ENCODE measurements at places on chromosomes 1 and 21.

GRCh38 chr1:47751193-47751592, 246.0 kb downstream of the TRABD2B start:
- no peak for DNase-seq

- DNase-seq, result peak; percentile 37
Observed at GRCh38 chr1:153261281-153262069, 2.0 kb downstream of the LORICRIN start.

- no peak for DNase-seq
Observed at GRCh38 chr1:240878631-240879030, 266.7 kb upstream of the GREM2 start.

- no peak for DNase-seq
Observed at GRCh38 chr1:207318072-207318619, 3.3 kb upstream of the CD55 start.

DNA sequence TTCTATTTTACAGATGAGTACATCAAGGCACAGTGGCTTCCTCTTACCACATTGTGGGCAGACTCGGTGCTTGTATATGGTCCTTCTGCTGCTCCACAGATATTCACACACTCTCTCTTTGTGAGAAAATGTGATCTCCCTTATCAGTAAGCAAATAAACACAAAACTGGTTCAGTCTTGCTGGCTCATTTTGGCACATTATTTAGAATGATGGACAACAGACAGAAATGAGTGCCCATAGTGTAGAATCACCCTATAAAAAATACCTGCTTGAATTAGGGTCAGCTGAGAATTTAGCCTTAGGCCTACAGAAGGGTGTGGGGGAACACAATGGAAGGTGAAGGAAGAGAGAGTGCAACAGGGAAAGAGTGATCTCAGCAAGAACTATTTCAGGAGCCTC, 423.1 kb downstream of the HLX start:
- DNase-seq, result no peak

- no peak for DNase-seq
Observed at GRCh38 chr1:234899041-234899729, 229.5 kb downstream of the TOMM20 start.

GRCh38 chr1:153510984-153511410, 24.8 kb downstream of the S100A6 start:
- peak; percentile 70 for DNase-seq

DNA sequence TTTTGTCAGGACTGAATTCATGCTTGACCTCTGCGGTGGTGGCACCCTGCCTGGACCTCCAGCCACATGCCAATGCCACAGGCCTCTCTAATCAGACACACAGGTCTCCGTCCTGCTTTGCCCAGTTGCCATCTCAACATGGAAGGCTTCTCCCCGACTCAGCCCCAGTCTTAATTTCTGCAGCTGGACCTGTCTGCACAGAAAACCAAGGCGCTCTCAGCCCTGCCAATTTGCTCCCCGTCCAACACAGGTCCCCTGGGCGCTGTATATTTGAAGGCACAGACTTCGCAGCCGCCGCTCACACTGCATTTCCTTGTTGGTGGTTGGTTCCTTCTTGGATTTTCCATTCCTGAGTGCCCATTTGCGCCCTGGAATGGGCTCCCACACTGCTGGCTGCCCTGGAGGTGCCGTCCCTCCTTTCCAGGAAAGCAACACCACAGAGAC, 28.0 kb upstream of the PLEKHG5 start:
- DNase-seq, result no peak

- no peak for DNase-seq
Observed at GRCh38 chr1:22861764-22862440, 110.8 kb downstream of the LACTBL1 start.

DNA sequence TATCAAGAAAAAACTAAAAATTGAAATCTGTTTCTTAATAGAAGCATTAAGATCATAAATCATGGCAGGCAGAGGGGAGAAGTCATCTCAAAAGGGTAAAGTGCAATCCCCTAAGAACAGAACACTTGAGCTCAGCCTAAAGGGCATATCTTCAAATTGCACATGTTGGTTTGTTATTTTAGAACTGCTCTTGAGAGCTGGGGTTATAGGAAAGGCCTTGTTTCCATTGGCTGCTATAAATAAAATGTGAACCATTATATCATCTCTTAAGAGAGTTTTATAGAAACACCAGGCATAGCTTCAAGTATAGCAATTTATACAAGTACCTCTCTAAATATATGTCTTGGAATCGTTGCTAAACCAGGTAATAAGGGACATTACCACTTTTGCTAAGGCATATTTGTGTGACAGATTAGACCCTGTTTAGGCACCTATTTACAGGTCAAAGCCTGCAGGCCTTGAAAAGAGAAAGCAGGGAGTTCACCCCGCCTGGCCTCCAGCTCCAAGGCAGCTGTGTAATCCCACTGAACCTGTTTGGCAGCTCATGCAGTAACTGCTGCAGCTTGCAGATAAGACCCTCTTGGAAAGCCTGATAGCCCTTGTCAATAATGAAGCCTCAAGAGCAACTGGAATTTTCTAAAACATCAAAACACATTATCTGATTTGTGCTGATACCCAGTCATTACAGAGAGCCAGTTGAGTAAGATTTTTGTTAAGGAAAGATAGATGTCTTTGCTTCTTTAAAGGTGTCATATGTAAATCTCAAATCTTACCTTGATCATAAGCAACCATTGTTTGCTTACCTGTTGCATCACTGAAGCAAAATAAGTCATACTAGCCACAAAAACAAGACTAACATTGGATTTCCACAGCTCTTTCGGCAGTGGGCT, 24.2 kb upstream of the SYDE2 start:
- no peak for DNase-seq

GRCh38 chr1:223802032-223802431, 43.7 kb downstream of the TP53BP2 start:
- no peak for DNase-seq

DNA sequence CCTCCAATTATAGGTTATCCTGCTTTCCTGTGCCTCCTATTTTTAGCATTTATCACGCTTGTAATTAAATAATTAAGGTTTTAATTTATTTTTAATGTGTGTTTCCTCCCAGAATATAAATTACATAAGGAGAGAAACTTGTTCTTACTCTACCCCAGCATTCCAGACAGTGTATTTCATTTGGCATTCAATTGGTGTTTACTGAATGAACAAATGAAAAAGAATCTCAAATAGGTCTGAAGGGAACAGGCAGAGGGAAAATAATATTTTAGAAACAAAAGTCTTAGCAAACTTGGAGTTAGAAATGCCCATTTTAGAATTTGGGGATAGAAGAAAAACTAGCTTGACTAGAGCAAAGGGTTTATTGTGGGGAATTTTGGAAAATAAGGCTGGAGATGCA, 9.9 kb upstream of the RSRP1 start:
- DNase-seq, result no peak

- no peak for DNase-seq
Observed at GRCh38 chr1:95742591-95743089, 508.6 kb downstream of the RWDD3 start.

DNA sequence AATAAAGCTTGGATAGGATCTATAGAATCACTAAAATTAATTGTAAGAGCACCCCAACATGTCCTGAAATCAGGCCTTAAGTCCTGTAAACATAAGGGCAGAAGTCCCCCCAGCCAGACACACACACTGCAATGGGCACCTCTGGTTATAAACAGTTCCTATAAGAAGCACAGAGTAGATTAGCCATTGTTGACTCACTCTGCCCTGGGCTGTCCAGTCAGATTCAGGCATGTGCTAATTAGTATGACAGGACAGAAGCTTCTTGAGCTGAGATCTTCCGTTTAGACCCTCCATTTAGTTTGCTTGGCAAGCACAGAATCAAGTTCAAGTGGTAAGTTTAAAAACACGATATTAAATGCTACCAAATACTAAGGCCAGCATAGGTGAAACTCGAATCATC, 11.8 kb upstream of the DENND1B start:
- no peak for DNase-seq

- no peak for DNase-seq
Observed at GRCh38 chr1:158283965-158284364, 5.8 kb upstream of the CD1C start.

DNA sequence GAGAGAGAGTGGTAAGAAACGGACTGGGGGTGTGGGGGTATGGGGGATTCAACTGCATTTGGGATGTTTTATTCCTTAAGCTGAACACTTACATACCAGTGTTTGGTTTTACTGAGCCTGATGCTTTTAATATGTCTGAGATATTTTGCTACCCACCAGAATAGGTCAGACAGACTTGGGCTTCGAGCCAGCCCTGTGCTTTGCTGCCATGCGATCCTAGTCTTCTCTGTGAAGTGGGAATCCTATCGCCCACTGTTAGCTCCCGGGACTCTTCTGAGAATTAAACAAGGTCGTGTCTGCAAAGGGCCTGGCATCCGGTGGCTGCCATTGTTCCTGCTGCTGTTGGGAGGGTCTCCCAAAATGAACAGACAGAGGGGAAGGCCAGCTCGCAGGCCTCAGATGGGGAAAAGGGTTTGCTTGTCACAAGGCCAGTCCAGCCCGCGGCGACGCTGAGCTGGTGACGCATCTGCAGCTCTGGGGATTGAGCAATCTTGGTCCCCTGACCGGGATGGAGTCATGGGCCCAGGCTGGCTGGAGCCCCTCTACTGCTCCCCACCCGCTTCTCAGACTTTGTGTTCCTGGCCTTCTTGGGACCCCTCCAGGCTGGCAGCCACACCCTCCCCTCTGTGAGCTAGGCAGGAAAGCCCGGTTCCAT, 26.9 kb upstream of the ECE1 start:
- DNase-seq, result no peak

- DNase-seq, result no peak
Observed at GRCh38 chr21:27690426-27690825, 723.5 kb upstream of the ADAMTS5 start.

- no peak for DNase-seq
Observed at GRCh38 chr1:234955107-234955731, 173.4 kb downstream of the TOMM20 start.

GRCh38 chr1:54940042-54940441, 40.4 kb upstream of the TMEM61 start:
- DNase-seq, result no peak

GRCh38 chr1:27632387-27633297, 2.3 kb downstream of the FGR start:
- DNase-seq, result peak; percentile 83

GRCh38 chr1:169890761-169891538, 2.7 kb downstream of the SCYL3 start:
- no peak for DNase-seq

- DNase-seq, result no peak
Observed at GRCh38 chr21:44397431-44398031, 44.1 kb downstream of the TRPM2 start.

DNA sequence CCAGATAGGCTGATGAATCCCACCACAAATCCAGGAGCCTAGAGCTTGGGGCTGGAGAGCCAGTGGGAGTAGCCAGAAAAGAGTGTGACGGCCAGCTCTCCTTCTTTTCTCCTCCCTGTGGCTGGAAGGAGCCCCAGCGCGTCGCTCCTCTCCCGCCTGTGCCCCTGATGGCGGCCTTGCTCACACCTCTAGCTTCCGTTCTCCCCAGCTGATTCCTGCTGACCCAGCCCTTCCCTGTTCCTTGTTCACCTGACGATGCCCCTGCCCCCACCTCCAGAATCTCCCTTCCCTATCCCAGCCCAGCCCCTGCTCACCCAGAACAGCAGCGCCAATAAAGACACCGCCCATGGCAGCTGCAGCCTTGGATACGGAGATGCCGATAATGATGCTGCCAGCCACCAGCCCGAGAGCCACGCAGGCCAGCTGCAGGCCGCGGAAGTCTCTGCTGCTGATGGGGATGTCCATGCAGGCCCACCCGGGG, 656 bp downstream of the KNCN start:
- no peak for DNase-seq

- no peak for DNase-seq
Observed at GRCh38 chr21:43767984-43768867, 7.9 kb downstream of the CSTB start.

GRCh38 chr1:167651161-167651693, 21.2 kb downstream of the RCSD1 start:
- DNase-seq, result no peak

DNA sequence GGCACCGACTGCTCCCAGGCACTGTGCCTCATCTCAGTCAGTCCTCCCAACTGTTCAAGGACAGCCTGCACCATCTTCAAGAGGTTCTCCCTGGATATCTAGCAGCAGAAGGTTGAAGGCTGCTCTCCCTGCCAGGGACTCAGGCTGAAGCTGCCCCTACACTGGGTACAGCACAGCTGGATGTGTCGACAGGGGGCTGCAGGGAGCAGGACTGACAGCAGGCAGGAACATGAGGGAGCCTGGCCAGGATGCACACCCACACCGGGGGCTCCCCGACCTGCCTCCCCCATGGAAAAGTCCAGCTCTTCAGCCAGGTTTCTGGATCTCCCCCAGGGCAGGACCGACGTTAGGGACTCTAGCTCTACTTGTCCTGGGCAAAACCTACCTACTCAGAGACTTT, 20.5 kb downstream of the SETD4 start:
- no peak for DNase-seq

DNA sequence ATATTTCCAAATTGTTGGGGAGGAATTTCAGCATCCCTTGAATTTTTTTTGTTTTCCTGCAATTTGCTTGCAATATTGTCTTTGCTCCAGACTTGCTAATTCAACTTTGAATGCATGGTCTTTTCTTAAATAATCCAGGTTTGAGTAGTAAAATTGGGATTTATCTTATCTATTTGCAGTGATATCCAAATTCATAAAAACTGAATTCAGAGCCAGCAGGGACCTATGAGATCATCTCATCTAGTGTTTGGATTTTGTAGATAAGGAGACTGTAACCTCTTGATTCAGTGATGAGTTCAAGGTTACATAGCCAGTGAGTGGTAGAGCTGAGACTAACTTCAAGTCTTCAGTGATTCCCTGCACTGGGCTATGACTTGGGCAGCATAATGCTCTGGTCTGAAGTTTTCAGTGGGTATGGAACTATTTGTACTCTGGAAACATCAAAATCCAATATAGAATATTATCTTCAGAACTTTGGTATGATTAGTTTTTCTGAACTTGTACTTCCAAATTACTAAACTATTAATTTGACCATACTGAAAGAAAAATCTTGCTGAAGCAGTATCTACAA, 109.4 kb downstream of the DISP1 start:
- no peak for DNase-seq

DNA sequence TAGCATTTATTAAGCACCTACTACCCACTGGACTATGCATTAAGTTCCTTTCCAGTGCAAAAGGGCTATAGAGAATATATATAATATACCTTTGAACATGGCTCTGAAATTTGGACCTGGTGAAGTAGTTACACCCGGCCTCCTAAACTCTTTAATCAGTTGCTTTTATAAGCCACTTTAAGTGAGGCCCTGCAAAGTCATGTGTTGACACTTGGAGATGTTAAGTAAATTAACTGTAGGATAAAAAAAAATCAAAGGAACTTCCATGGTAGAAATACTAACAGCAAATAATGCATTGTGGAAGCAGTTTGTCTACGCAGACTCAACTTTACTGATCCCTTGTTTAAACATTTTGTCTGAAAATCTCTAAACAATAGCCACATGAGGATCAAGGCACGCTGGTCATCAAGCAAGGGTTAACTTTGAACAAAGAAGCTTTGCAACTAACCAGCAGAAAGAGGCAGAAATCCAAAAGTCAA, 283.9 kb downstream of the VAV3 start:
- no peak for DNase-seq

Measured in stimulated activated CD4-positive, alpha-beta T cell treated with anti-CD3 and anti-CD28 coated beads, Interleukin-4, amount 100 ng/mL, for 4 hours (primary cell).